KG1 (cell line): ENCODE measurements at places on chromosomes 5 and 9.

- no peak for DNase-seq
Observed at GRCh38 chr9:14806941-14807520, 84.5 kb upstream of the CER1 start.

DNA sequence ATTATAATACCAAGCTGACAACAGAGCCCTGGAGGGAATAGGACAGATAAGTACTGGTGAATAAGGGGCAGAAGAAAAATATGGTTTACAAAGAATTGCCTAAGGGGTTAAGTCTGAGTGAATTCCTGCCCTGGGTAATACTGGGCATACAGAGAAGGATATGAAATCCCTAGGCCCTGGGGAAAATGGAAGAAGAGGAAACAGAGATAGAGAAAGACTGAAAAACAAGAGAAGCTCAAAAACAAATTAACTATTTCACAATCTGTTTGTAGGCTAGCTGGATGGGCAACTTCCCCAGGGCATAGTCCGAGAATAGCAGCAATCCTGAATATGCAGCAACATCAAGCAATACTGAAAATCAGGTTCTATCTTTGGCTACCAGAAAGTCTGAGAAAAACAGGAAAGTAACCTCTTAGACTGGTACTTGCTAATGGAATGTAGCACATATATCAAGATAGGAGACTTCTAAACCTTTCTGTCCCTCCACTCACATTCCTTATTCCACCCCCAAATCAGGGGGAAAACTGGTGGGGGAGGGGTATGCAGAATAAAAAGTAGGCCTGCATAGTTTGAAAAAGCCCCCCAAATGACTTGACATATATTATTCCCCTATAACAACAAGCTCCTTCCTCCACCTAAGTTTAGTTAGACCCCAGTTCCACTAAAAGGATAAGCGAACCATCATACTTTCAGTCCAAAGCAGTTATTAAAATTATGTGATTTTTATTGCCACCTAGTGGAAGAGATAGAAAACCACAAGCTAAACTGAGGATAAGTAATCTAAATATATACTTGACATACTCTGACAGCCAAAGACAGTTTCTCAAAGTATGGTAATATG lies 20.6 kb downstream of the SLC38A9 start:
- no peak for DNase-seq

DNA sequence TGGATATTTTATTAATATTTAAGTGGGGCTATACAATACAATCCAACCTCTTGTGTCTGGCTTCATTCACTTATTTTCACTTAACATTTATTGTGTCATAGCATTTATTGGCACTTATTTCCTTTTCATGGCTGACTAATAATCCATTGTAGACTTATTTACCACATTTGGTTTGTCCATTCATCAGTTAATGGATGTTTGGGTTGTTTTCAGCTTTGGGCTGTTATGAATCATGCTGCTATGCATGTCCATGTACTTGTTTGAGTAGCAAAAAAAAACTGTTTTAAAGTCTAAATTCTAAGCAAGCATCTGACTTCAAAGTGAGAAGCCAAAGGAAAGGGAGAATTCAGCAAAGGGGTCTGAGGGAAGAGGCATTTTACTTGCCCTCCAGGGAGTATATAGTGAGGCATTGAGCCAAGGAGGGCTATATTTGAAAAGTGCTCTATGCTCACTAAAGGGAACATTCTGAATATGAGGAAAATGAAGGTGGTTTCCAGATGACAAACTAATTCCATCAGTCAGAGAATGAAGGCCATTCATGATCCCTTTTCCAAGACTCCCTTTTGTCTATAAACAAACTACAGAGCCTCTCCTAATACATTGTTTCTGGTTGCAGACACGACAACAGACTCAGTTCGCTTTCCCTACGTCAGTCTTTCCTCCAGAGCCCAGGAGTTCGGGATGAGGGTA lies 532.8 kb upstream of the KLF4 start:
- DNase-seq: no peak

GRCh38 chr9:100911273-100911672 lies 117.3 kb upstream of the PLPPR1 start:
- no peak for DNase-seq

GRCh38 chr5:92801911-92802310 lies 779.1 kb downstream of the NR2F1-AS1 start:
- DNase-seq: no peak

- DNase-seq: no peak
Observed at GRCh38 chr5:150644514-150644913, 4.1 kb downstream of the SYNPO start.
